ENCODE measurements at places on chromosomes 3 and 15. TPM values are rescaled to one million over a fixed set of nuclear protein-coding genes. Genes with fewer than 3 reads are reported as not detected.

The GHSR gene
- total RNA-seq: not detected

The TP63 gene
- under 0.01 TPM for total RNA-seq

The TRH gene
- not detected for total RNA-seq

The PLS1 gene
- 0.14 TPM for total RNA-seq

The C3orf18 gene
- 16.0 TPM for total RNA-seq

The PCNP gene
- 90.3 TPM for total RNA-seq

The TTLL13 gene
- 0.14 TPM for total RNA-seq

The DNAJA4 gene
- 3.5 TPM for total RNA-seq

The LMCD1 gene
- 44.2 TPM for total RNA-seq

The DUOXA2 gene
- total RNA-seq: not detected

The THAP10 gene
- 1.0 TPM for total RNA-seq

The SLC2A2 gene
- total RNA-seq: 0.09 TPM
